ENCODE measurements at places on chromosomes 13 and 19.

DNA sequence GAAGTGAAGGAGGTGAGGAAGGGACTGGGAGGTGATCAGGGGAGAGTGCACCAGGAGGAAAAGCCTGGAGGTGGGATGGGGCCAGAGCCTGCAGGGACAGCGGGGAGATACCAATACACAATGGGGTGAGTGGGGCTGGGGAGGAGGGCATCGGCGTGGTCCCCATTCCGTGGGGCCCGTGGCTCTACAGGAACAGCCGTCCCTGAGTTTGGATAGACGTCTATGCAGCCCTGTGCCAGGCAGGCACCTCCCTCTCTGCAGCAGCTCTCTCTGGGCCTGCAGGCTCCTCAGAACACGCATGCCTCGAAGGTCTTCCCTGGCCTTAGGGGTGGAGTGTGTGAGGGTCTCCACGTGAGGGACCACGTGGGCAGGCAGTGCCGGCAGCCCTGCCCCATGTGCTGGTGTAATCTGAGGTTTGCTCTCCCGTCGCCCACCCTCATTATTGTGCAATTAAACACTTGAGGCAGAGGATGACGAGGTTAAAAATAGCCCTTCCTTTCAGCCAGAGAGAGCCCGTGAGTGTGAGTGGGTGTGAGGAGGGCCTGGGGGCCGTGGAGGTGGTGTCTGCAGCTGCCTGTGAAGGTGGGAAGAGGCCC is 16.5 kb downstream of the C2CD4C start:
- DNase-seq = peak; percentile 3

DNA sequence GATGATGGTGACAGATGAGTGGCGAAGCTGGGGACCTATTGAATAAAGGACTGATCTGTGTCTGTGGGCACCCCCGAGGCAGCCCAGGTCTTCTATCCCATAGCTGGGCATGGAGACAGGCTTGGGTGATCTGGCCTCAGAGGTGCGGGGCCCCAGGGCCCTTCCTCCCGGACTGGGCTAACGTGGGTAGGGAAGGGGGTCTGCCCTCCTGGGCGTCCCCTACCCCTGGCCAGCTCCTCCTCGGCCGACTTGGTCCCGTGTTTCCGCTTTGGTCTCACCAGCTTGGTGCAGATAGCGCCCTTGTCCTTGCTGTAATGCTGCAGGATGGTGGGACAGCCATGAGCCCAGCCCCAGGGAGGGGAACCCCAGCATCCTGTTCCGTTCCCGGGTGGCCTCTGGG is 3.3 kb downstream of the MATK start:
- no peak for DNase-seq

GRCh38 chr19:32718286-32718685 is 1.3 kb upstream of the TDRD12 start:
- no peak for DNase-seq

DNA sequence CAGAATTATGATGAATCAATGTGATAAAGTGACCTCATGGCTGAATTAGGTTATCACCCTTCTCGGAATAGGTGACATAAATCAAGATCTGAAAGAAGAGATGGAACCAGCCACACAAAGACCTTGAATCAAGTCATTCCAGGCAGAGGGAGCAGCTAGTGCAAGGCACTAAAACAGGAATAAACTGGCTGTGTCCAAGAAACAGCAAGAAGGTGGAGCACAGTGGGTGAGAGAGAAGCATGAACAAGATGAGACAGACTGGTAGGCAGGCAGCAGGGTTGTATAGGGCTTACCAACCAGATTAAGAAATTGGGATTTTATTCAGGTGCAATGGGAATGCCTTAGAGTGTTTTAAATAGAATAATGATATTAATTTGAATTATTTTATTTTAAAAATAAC is 470.3 kb downstream of the PCDH20 start:
- DNase-seq = no peak

DNA sequence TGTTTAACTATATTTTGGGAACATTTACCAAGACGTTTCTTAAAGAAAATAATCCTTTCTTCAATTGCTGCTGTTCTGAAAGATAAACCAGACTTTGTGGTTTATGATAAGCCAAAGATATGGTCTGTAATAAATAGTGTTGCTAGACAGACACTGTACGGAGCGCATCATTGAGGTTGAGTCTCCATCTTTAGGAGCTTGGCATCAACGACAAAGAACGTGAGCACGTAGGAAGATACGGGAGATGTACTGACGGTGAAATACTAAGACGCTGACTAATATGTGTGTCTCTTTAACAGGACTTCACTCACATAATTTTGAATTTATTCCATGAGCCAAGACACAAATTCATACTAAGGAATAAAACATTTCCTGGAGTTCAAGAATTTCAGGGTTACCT is 16.2 kb downstream of the TEX29 start:
- no peak for DNase-seq

- no peak for DNase-seq
Observed at GRCh38 chr13:77584106-77584505, 48.6 kb downstream of the SCEL start.

DNA sequence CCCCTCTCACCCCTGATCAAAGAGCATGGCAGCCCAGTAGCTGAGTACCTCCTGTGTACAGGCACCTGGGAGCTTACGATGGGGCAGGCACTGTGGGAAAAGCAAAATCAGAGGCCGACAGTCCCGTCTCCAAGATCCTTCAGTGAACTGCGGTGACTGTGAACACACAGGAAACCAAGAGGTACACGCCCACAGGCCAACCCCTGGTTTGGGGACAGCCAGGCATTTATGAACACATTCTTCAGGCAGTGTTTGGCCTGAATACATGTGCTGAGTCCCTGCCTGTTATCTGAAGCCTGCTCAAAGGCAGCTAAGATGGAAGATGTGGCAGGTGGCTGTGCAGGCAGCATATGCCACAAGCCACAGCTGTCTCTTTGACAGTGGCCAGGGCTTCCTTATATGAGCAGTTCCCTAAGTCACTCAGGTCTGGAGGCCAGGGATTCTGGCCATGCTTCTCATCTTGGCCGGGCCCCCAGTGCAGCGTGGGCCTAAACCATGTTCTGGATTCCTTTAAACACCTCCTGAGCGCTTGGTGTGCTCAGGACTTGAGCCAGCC is 123.6 kb downstream of the UQCRFS1 start:
- DNase-seq = no peak

DNA sequence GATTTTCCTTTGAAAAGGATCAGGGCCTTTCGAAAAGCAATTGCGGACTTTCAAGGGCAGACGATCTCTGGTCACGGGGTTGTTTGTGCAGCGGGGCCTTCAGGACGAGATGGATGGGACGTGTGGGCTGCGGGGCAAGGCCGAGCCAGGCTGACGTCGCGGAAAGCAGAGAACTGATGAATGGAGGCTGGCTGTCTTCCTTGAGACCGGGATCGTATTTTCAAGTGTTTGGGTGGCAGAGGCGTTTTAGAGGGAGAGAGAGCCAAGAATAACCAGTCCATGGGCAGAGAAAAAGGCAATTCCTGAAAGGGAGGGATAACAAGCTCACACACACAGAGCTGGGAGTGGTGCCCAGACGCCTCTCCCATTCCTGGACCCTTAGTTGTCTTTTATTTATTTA is 138.9 kb upstream of the USP29 start:
- no peak for DNase-seq

GRCh38 chr13:100746953-100747683 is 72.5 kb upstream of the TMTC4 start:
- DNase-seq = no peak

DNA sequence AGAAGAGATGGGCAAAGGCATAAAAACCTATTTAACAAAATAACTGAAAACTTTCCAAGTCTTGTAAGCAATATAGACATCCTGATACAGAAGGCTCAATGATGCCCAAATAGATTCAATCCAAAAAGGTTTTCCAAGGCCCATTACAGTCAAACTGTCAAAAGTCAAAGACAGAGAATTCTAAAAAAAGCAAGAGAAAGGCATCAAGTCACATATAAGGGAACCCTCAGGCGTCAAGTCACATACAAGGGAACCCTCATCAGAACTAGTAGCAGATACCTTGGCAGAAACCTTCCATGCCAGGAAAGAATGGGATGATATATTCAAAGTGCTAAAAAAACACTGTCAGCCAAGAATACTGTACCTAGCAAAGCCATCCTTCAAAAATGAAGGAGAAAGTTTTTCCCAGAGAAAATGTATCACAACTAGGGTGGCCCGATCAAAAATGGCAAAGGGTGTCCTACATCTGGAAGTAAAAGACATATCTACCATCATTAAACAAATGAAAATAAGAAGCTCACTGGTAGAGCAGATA is 21.2 kb downstream of the ZNF829 start:
- no peak for DNase-seq

- no peak for DNase-seq
Observed at GRCh38 chr19:30358821-30359580, 13.2 kb upstream of the ZNF536 start.

GRCh38 chr19:54109651-54110050 is 5.8 kb downstream of the TFPT start:
- no peak for DNase-seq

DNA sequence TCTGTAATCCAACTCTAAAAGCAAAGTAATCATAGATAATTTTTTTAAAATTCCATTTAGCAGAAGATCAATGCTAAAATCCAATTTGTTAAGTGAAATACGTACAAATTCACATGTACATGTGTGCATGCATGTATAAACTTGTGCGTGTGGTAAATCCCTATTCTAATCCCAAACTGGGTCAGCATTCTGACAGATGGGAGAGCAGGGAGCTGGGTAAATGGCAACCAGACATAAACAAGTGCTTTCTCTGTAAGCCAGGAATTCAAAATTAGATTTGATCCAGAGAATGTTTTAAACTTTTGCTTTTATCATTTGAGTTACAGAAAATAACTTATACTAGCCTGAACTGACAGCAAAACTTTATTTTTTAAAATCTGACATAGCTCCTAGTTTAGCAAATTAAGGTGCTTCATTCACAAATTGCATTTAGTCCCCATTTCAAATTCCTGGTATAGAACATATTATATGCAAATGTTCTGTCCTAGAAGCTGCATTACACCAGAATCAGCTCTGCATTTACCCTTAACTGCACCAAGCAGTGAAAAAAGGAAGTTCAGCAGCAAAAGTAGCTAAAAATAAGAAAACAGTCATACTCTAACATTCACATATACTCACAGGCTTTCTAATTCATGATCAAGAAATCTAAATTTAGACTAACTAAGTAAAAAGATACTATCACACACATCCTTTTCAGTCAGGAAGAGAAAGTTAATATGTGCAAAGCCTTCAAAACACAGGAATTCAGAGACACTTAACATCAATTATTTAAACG is 32.6 kb downstream of the UBL3 start:
- DNase-seq = no peak

DNA sequence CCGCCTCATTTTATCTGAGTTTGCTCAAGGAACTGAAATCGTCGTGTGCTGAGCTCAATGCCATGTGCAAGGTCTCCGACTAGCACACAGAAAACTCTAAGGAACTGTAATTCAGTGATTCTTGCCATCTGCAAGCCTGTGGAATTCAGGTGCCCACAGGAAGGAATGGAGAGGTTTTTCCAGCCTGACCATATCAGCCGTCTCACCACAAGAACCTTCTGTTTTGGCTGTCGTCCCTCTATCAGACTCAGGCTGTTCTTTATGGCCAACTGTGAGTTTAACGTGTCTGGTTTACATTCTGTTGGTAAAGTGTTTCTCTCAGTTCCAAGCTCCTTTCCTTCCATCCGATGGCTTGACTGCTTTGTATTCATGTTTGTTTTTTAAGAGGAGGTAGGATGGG is 293.5 kb downstream of the SPRY2 start:
- no peak for DNase-seq

DNA sequence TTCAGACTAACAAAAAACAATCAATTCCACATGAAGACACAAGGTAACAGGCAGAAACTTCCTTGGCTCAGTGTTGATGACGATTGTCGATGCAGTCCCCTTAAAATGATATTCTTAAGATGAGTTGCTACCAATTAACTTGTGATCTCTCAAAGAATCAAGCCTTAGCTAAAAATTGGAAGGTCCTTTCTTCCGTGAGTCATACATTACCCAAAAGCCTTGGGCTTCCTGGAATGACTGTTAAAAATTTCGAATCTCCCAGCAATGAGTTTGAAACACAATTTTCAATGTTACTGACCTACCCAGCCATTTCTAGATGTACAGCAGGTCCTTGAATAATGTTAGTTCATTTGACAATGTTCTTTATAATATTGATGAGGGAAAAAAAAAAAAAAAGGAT is 28.0 kb upstream of the RB1 start:
- DNase-seq = no peak

- no peak for DNase-seq
Observed at GRCh38 chr13:109744512-109745051, 41.8 kb downstream of the IRS2 start.

DNA sequence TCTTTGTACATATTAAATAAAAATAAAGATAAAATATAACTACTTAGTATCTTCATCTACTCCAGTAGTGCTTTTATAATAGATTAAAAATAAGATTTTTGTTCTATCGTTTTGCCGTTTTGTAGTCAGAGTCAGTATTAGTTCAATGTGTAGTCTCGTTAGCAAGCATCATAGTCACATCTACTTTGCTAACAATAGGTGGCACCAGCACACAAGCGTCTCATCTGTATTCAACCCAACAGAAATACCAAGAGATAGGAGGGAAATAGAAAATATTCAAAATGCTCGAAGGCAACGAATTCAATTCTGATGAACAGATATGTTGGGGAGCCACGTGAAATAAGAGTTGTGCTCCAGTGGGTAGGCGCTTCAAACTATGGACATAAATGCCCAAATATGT is 21.4 kb upstream of the MICU2 start:
- no peak for DNase-seq

DNA sequence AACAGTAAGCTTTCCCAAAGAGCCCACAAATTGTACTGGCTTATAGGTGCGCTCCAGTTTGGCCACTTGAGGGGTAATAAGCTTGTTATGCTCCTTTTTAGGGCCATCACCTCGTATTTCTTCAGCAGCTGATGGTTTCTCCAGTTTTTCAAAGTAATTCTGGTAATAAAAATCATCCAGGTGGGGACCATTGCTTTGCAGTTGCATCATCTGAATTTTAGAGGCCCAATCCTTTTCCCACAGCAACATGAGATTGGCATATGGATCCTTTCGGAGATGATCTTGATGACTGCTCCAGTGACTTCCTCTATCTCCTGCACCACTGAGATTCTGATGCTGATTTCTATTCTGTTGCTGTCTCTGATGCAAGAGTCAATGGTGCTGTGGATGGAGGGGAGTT is 27.1 kb downstream of the ZNF546 start:
- DNase-seq = no peak

- DNase-seq = no peak
Observed at GRCh38 chr13:35086667-35087066, 144.6 kb downstream of the NBEA start.

- no peak for DNase-seq
Observed at GRCh38 chr13:90979059-90979458, 368.4 kb upstream of the MIR17HG start.

Data from activated naive CD4-positive, alpha-beta T cell treated with anti-CD3 and anti-CD28 coated beads, Interleukin-2, amount 50 U/mL, for 16 hours (primary cell).